ENCODE measurements at places on chromosomes 12 and 14.

- no peaks in the 10 kb centered on the region for H3K27me3 ChIP-seq
- H3K4me1 ChIP-seq = no peaks in the 10 kb centered on the region
- no peak for DNase-seq
- H3K4me3 ChIP-seq = no peak overlapping the region
These were observed 859.3 kb upstream of the ATXN7L3B start for GRCh38 chr12:73678335-73678734.

GRCh38 chr12:79687711-79688260, 3.0 kb downstream of the PAWR start:
- peaks cover 52% of the 10 kb centered on the region for H3K4me1 ChIP-seq
- peak; percentile 37 for DNase-seq
- H3K36me3 ChIP-seq = peaks cover 2% of the 10 kb centered on the region
- peak overlapping the region; percentile 84 for H3K4me3 ChIP-seq

GRCh38 chr14:59086241-59086882, 102.1 kb upstream of the DAAM1 start:
- DNase-seq = no peak
- no peaks in the 10 kb centered on the region for H3K27me3 ChIP-seq
- H3K4me1 ChIP-seq = no peaks in the 10 kb centered on the region
- H3K4me3 ChIP-seq = no peak overlapping the region
- H3K27ac ChIP-seq = no peak overlapping the region

GRCh38 chr14:53144244-53144643, 8.9 kb downstream of the DDHD1 start:
- H3K27ac ChIP-seq = no peak overlapping the region
- H3K4me1 ChIP-seq = no peaks in the 10 kb centered on the region
- no peak overlapping the region for H3K4me3 ChIP-seq
- no peaks in the 10 kb centered on the region for H3K36me3 ChIP-seq
- no peak for DNase-seq

DNA sequence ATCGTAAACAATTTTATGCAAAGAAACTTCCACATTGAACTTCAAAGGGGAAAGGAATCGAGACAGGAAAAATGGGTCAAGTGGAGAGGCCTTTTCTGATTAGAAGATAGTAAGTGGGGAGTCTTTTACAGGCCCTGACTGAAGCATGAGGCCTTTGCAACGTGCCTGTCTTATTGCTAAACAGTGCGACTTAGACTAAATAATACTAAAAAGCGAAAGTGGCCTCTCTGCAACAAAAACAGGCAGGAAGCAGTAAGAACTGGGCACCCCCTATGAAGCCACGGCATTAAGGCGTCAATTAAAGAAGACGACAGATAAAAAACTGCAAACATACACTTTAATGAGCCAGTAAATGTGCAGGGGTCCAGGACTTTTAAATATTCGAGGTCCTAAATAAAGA, 283.4 kb upstream of the GRIP1 start:
- no peak overlapping the region for H3K27ac ChIP-seq
- H3K4me1 ChIP-seq = no peaks in the 10 kb centered on the region
- no peaks in the 10 kb centered on the region for H3K36me3 ChIP-seq
- H3K4me3 ChIP-seq = no peak overlapping the region
- H3K27me3 ChIP-seq = no peaks in the 10 kb centered on the region

DNA sequence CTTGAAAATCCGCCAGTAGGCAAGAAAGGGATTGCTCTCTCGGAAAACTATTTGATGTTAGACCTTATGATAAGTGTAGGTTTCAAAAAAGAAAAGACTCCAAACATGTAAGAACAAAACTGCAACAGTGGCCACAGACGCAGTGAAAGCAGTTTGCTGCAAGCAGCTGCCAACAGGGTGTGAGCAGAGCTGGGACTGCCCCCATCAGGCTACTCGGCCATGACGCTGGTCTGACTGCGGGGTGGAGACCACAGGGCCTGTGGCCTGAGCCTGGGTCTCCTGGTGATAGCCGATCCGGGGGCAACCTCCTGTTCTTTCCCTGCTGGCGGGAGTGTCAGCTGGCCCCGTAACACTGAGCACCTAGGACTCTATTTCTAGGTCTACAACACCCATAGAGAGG, 63.2 kb downstream of the AMN start:
- DNase-seq = no peak
- H3K27ac ChIP-seq = no peak overlapping the region
- H3K4me1 ChIP-seq = 0 out of 2 replicates have a peak, but pooled peaks cover 5% of the 10 kb centered on the region
- no peak overlapping the region for H3K4me3 ChIP-seq
- peaks cover 42% of the 10 kb centered on the region for H3K36me3 ChIP-seq

DNA sequence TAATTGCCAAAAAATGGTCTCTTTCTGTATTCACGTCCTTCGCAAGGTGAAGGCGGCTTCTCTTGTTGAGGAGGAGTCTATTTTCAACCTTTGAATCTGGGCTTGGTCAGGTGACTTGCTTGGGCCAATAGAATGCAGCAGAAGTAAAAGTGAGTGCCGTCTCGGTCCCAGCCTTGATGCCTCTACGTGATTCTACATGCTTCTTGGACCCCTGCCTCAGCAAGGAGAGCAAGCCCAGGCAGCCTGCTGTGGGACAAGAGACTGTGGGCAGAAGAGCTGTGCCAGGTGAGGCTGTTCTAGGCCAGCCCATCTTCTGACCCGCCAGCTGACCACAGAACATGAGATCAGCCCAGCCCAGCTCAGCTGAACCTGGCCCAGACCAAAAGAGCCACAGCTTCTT, 39.1 kb upstream of the CCDC63 start:
- no peaks in the 10 kb centered on the region for H3K36me3 ChIP-seq
- H3K27me3 ChIP-seq = peaks cover 13% of the 10 kb centered on the region
- H3K4me3 ChIP-seq = no peak overlapping the region
- no peak overlapping the region for H3K27ac ChIP-seq
- DNase-seq = no peak

GRCh38 chr14:104100171-104101085, 14.9 kb downstream of the ASPG start:
- DNase-seq = no peak
- no peak overlapping the region for H3K4me3 ChIP-seq
- no peaks in the 10 kb centered on the region for H3K36me3 ChIP-seq
- H3K27ac ChIP-seq = no peak overlapping the region

DNA sequence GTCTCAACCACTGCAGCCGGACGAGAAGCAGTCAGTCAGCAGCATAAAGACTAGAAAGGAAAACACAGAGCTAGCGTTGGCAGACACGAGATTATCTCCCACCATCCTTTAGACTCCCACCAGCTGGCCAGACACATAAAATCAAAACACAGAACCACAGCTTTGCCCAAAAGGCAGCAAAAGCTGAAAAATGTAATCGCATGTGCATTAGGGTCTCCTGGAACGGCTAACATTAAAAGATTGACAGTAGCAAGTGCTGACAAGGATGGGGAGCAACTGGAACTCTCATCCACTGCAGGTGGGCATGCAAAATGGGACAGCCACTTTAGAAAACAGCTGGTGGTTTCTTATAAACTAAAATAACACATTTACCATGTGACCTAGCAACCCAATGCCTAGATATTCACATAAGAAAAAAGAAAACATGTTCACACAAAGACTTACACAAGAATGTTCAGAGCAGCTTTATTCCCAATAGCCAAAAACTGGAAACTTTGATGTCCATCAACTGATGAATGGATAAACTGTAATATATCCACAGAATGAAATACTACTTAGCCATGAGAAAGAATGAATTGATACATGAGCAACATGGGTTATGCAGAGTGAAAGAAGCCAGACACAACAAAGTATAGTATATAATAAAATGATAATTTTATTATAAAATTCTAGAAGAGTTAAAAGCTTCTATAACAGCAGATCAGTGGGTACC, 37.7 kb downstream of the NCOR2 start:
- H3K27me3 ChIP-seq = no peaks in the 10 kb centered on the region
- peaks cover 20% of the 10 kb centered on the region for H3K4me1 ChIP-seq
- no peak overlapping the region for H3K4me3 ChIP-seq
- no peak for DNase-seq

GRCh38 chr14:75497191-75497590, 25.1 kb upstream of the BATF start:
- H3K4me3 ChIP-seq = no peak overlapping the region
- H3K27ac ChIP-seq = no peak overlapping the region
- H3K4me1 ChIP-seq = no peaks in the 10 kb centered on the region
- H3K27me3 ChIP-seq = no peaks in the 10 kb centered on the region
- no peak for DNase-seq
- H3K36me3 ChIP-seq = no peaks in the 10 kb centered on the region

- no peaks in the 10 kb centered on the region for H3K36me3 ChIP-seq
- DNase-seq = no peak
- peaks cover 50% of the 10 kb centered on the region for H3K4me1 ChIP-seq
- no peak overlapping the region for H3K4me3 ChIP-seq
- no peaks in the 10 kb centered on the region for H3K27me3 ChIP-seq
These were observed 34.5 kb downstream of the CMKLR1 start for GRCh38 chr12:108304633-108305032.

GRCh38 chr14:53927171-53927570, 29.5 kb downstream of the BMP4 start:
- H3K27me3 ChIP-seq = peaks cover 14% of the 10 kb centered on the region
- H3K36me3 ChIP-seq = no peaks in the 10 kb centered on the region
- H3K4me1 ChIP-seq = no peaks in the 10 kb centered on the region

DNA sequence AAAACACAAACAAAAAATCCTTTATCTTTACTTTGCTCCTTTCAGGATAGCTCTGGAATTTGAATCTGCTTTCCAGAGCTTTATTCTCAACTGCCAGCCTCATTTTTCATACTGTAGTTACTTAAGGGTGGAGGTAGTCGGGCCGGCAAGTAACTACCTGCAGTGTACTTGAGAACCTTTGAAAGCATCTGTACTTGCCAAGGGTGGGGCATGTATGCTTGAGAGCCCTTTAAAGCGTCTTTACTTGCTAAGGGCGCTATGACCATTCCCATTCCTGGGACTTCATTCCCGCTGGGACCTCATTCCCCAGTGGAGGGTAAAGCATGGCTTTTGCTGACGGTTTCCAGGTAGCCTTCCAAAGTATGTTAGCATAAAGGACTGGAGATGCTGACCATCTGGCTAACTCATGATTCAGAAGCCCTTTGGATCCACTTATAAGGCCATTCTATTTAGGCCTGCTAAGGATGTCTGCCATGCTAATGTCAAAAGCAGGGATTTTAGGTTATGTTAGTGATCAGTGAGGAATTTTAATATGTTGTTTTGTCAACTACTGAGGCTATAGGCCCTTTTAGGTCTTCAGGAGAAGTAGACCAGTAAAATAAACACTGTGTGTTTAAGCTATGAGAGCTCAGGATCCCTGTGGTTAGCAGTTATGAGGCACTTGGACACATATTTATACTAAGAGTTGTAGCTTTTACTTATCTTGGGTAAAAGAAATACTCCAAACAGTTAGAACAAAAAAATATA, 74.9 kb downstream of the CRADD start:
- peak; percentile 12 for DNase-seq
- H3K4me3 ChIP-seq = no peak overlapping the region
- H3K27ac ChIP-seq = no peak overlapping the region
- no peaks in the 10 kb centered on the region for H3K36me3 ChIP-seq
- H3K27me3 ChIP-seq = no peaks in the 10 kb centered on the region

DNA sequence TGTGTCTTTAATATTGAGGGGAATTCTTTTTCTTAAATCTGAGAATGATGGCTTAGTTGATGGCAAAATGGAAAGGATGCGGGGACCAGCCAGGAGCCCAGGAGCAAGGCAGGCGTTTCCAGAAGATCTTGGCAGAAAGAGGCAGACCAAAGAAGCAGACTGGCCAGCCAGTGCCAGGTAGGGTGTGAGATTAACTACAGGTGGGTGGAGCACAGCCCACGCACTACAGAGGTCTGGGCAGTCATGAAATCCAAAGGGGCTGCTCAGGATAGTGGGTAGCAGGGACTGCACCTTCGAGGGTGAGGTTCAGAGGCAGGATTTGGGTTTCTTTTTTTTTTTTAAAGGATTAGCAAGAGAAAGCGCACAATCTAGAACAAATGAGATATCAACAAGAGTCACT, 17.7 kb upstream of the PCNX1 start:
- H3K4me1 ChIP-seq = peaks cover 42% of the 10 kb centered on the region
- no peak for DNase-seq
- H3K27ac ChIP-seq = peak overlapping the region; percentile 80

DNA sequence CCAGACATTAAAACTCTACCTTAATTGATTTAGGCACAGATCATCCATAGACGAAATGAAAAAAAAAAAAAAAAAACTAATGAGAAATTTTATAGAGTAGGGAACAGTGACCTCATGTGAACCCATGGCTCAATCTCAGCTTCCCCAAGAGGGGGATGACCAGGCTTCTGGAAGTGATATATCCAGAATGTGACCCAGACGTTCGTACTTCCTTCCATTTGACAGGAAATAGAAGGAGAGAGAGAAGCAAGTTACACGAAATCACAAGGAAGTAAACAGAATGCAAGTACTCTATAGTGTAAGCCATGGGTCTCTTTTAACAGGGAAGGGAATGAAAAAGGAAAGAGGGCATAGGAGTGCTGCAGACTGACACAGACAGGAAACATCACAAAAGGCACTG, 10.1 kb downstream of the FOXN3 start:
- no peaks in the 10 kb centered on the region for H3K27me3 ChIP-seq
- H3K4me1 ChIP-seq = no peaks in the 10 kb centered on the region
- peak; percentile 19 for DNase-seq
- H3K36me3 ChIP-seq = no peaks in the 10 kb centered on the region
- H3K27ac ChIP-seq = no peak overlapping the region
- H3K4me3 ChIP-seq = no peak overlapping the region

- H3K27ac ChIP-seq = peak overlapping the region; percentile 99
- H3K36me3 ChIP-seq = no peaks in the 10 kb centered on the region
- peaks cover 24% of the 10 kb centered on the region for H3K4me1 ChIP-seq
- peak overlapping the region; percentile 50 for H3K4me3 ChIP-seq
- DNase-seq = peak; percentile 96
These were observed 103.4 kb upstream of the MAP1LC3B2 start for GRCh38 chr12:116455540-116456329.

DNA sequence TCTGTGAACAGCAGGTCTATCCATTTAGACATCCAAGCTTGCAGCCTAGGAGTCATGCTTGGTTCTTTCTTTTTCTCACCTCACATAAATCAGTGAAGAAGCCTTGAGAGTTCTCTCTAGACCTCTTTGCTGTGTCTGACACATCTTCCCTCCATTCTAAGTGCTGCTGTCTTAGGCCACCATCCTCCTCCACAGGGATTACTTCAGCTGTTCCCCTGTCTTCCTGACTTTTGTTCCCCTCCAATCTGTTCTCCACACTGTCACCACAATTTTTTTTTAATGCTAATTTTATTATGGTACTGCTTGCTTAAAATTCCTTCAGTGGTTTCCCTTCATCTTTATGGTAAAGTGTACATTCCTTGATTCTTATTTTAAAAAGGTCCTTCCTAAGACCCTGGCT, 71.8 kb downstream of the DERA start:
- DNase-seq = peak; percentile 10
- H3K27me3 ChIP-seq = no peaks in the 10 kb centered on the region
- peak overlapping the region; percentile 23 for H3K27ac ChIP-seq

DNA sequence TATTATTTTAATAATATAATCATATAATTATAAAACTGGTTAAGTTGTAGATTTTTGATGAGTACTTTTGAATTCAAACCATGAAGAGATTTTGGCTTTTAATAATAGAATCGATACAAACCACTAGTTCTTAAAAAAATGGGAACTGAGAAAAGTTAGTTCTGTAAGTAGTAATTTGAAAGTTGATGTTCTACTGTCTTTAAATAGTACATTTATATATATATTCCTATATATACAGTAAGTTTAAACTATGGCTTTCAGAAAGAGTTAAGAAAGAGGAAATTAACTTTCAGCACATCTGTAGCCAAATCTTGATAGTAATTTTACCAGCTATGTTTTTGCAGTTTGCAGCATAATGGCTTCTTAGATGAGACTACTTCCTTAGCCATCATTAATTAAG, 7.8 kb downstream of the LRRK2 start:
- no peaks in the 10 kb centered on the region for H3K36me3 ChIP-seq
- H3K27ac ChIP-seq = no peak overlapping the region
- no peaks in the 10 kb centered on the region for H3K4me1 ChIP-seq
- no peak for DNase-seq
- H3K4me3 ChIP-seq = no peak overlapping the region

Measured in GM23248 (cell line).